Activated CD8-positive, alpha-beta T cell treated with anti-CD3 and anti-CD28 coated beads for 36 hours (primary cell): ENCODE measurements at places on chromosomes 5 and 9. TPM values are rescaled to one million over a fixed set of nuclear protein-coding genes. Genes with fewer than 3 reads are reported as not detected.

GRCh38 chr5:66517351-66517750, 78.8 kb upstream of the MAST4 start:
- no peak for DNase-seq

DNA sequence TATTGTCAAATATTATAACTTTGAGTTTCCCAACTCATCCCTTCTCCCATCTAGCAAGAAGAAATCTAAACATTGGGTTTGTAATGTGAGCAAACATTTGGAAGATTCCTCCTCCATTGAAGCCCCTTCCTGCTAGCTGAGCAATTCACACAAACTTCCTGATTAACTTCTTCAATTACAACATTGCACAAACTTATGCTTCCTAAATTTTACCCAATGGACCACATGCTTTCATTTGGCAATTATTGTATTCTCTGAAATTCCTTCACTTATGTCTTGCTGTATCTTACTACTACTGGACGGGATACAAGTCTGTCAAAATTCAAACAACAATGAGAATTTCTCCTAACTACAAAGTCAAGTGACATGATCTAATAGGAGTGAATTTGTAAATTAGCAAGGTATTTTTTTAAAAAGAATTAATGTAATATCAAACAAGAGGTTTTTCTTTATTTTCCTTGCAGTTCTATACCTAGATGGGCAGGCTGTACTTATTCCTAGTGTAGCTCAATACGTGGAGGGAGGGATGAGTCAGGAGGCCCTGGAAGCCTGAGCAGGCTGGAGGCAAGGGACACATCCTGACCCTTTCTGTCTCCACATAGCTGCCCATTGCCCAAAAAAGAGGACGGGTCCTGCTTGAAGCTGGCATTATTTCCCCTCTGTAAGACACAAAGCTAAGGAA, 11.8 kb upstream of the IFNW1 start:
- DNase-seq = no peak

The CDC20B gene
- total RNA-seq = not detected

- no peak for DNase-seq
Observed at GRCh38 chr5:145347026-145347616, 488.0 kb downstream of the PRELID2 start.

The TRIM7 gene
- total RNA-seq = 3.0 TPM

GRCh38 chr5:180618829-180619562, 27.7 kb upstream of the SCGB3A1 start:
- DNase-seq = peak; percentile 55

- DNase-seq = no peak
Observed at GRCh38 chr5:55391707-55392106, 83.9 kb downstream of the MTREX start.

The ADAMTS12 gene
- total RNA-seq = not detected

The BASP1 gene
- 0.47 TPM for total RNA-seq

The CCDC152 gene
- total RNA-seq = 10.1 TPM

The MSANTD3 gene
- total RNA-seq = 13.3 TPM

- no peak for DNase-seq
Observed at GRCh38 chr5:23330726-23331125, 176.7 kb upstream of the PRDM9 start.

The UBAP2 gene
- 45.6 TPM for total RNA-seq

GRCh38 chr9:79403495-79403894, 168.3 kb upstream of the TLE4 start:
- peak; percentile 4 for DNase-seq

The IFNA13 gene
- not detected for total RNA-seq

DNA sequence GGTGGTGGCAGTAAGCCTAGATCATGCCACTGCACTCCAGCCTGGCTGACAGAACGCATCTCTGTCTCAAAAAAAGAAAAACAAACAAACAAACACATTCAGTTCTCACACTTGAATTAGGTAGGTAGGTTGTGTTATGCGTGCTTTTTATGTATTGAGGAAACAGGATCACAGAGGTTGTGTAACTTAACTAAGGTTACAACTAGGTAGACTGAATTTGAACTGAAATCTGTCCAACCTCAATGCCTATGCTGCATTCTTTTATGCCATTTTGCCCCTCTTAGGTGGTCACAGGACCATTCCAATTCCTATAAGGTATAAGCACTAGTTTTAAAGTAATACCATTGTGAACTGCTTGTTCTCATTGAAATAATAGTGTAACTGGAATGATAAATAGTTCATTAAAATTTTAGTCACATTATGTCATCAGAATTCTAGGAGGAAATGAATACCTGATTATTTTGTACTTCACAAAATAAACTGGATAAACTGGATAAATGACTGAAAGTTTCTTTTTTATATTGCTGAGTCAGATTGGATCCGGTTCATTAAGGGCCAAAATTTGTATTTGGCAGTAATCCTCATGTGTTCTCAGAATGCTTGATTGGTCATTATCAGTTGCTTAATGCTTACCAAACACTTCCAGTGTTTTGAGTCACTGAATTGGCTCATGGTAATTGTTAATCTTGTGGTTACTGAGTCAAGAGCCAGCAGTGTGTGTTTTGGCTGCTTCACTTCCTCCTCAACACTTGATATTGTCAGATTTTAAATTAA, 7.1 kb downstream of the UBAP1 start:
- peak; percentile 42 for DNase-seq

The CYLC2 gene
- not detected for total RNA-seq

DNA sequence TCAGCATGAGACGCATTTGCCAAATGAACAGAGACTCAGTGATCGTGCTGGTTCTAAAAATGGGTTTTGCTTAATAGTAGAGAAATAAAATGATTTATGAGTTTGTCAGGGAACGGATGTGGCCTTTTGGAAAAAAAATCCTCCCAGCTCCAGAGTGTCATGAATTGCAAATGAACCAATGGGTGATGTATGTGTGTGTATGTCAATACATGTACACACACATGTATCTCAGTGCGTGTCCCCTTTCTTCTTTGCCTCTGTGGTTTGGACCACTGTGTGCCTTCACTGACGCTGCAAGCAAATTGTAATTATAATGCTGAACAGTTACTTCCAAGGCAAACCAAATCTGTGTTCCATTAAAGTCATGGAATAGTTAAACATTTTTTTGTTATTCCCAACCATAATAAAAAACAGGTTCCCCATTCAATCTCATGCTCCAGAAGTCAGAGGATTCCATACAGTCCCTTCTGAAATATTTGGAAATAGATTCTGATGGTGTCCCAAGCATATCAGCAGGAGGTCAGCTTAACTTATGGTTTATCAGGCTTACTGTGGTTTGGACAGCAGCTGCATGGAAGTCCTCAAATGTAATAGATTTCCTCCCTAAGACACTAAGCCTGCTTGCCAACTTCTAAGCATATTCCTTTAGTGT, 630.5 kb downstream of the ACTL7B start:
- no peak for DNase-seq

DNA sequence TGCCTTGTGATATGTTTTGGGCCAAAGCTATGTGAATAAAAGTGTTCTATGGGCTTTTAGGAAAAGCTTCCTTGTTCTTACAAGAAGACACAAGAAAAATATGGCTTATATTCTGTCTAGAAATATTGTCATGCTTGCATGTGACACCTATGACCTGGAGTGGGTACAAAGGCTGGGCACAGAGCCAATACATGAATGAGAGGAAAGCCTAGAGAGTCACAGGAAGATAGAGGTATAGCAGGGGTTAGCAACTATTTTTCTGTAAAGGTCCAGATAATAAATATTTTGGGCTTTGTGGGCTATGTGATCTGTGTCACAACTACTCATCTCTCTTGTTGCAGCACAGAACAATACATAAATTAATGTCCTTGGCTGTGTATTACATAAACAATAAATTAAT, 196.6 kb upstream of the CD180 start:
- DNase-seq = no peak

- no peak for DNase-seq
Observed at GRCh38 chr5:65858316-65858715, 68.1 kb upstream of the ERBIN start.

The SFXN1 gene
- 491 TPM for total RNA-seq

GRCh38 chr5:43627028-43627427, 24.0 kb downstream of the NNT start:
- peak; percentile 6 for DNase-seq
